ENCODE measurements at places on chromosomes 11 and 22.

DNA sequence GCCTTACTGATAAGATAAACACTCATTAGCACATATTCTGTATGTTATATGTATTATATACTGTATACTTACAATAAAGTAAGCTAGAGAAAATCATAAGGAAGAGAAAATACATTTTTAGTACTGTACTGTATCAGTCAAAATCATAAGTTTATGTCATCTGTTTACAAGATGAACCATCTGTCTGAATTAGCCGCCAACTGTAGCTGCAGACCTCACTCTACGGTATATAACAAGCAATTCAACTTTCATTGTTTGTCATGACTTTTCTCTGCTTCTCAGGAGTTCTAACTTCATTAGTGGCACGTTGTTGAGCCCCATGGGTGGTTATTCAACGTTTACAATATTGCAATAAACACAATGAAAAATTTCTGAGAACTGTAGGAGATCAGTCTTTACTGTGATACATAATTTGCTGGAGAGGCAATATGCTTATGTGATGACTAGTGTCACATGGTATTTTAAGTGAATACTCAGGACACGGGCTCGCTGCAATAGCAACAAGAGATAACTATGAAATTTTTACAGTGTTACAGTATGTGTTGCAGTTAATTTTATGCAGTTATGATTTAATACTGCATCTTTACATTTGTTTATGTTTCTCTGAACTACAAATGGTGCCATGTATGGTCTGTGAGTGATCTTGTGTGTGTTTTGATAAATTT lies 132.2 kb upstream of the CTSC start:
- DNase-seq = no peak

DNA sequence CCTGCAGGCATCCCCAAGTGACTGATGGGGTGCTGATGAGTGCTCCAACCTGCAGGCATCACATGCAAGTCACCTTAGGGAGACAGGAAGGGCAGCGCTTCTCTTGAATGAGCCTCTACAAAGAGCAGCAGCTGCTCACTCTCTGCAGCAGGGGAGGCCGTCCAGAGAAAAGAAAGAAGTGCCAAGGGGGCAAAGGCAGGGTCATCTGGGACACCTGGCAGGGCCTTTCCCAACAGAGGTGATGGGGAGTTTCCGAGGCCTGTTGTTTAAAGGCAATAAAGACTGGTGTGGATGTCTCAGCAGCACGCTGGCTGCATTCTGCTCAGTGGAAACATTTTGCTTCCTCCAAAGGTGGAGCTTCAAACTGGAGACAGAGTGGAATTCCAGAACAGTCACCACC lies 113.7 kb downstream of the ETS1 start:
- DNase-seq = no peak

DNA sequence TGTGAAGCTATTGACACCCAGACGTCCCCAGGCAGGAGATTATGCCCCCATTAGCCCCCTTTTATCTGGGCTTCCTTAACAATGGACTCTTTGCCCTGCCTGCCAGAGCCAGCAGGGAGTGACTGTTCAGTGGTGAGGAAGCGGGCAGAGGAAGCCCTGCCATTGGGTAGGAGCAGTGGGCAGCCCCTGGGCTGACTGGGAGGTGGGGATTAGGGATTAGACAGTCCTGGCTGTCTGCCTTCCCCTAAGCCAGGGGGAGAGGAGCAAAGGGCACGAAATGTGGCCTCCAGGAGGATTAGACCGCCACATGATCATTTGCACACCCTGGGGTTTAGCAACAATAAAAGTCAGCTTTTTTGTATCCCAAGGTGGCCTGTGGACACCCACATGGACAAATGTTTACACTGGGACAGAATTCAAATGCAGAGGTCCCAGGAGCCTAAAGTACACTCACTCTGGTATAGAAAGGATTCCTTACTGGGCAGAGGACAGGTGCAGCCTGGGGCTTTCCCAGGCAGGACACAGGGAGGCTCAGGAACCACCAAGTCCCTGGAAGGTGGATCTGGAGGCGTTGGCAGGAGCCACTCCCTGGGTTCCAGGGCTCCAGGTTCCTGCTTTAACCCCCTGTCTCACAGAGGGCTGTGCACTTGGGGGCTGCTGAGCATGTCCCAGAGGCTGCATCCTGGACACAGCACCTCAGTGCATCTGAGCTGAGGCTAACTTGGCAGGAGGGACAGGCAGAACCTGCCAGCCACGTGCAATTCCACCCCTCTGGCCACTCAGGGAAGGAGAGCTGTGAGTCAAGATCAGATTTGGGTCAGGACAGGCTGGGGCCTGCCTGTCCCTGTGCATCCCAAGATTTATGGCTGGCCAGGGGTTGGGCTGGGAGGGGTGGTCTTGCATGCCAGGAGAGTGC lies 2.1 kb downstream of the PNPLA3 start:
- no peak for DNase-seq

DNA sequence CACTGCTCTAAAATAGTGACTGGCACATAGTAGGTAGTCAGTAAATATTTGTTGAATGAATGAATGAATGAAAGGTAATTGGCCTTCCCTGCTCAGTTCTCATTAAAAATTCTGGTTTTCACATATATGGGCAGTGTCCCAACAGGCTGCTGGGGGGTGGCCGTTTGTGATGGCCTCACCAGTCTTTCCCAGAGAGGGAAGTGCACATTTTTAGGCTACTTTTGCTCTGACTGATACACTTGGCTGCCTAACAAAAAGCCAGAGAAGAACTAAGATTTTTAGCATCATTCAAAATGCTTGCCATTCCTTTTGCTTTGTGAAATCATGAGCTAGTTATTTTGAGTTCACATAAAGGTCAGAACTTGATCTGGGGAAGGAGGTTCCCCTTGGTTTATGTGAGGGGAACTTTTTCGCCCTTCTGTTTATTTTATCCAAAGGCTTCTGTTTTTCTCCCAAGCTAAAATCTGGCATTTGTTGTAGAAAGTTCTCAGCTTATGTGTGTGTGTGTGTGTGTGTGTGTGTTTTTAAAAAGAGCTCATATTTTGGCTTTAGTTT lies 83.1 kb downstream of the PTPRJ start:
- DNase-seq = no peak

GRCh38 chr11:13315517-13316432 lies 38.2 kb downstream of the BMAL1 start:
- no peak for DNase-seq

DNA sequence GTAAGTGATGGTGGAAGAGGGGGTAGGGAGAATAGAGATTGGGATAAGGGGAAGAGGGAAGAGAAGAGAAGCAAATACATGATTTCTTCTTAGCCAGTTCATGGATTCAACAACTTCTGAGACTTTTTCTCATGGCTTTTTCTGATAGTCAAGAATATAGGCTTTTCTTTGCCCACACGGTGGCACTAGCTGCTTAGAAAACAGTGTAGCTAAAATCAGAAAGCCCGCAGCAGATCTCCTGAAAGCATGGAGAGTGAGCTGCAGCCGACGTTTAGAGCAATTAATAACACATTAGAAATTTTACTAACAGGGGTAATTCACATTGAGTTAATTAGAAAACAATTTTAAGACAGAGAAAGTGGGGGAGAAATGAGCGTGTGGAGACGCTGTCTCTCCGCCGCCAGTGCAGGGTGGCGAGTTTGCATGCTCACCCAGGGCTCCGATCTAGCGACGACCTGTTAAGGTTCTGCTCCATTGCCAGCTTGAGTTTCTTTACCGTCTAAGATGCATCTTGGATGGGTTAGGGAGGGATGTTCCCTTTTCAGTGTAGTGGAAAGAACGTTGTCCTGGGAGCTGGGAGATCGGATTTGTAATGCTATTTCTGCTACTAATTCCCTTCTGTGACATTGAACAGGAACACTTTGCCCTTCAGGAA lies 3.3 kb upstream of the RAG1 start:
- peak; percentile 24 for DNase-seq

DNA sequence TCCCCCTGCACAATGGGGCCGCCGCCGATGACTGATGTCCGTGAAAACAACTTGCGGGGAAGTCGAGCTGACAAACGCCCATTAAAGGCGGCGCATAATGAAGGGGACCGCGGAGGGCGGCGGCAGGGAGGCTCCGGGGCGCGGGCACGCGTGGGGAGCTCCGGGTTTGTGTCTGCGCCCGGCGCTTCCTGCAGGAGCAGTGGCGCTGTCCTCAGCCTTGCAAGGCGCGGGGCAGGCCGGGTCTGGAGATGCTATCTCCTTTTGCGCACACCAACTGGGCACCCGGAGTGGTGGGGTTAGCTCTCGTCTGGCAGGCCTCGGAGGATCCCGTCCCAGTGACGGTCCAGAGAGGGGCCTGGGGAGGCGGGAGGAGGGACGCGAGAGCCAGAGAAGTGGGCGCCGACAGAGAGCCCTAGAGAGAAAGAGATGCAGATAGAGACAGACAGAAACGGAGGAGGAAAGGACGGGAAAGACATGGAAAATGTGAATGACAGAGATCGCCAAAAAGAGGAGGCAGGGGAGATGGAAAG lies 390 bp upstream of the FGF3 start:
- DNase-seq = no peak

GRCh38 chr22:36298118-36298517 lies 45.2 kb downstream of the APOL1 start:
- no peak for DNase-seq

- DNase-seq = no peak
Observed at GRCh38 chr22:46078241-46079092, 71.9 kb upstream of the PPARA start.

DNA sequence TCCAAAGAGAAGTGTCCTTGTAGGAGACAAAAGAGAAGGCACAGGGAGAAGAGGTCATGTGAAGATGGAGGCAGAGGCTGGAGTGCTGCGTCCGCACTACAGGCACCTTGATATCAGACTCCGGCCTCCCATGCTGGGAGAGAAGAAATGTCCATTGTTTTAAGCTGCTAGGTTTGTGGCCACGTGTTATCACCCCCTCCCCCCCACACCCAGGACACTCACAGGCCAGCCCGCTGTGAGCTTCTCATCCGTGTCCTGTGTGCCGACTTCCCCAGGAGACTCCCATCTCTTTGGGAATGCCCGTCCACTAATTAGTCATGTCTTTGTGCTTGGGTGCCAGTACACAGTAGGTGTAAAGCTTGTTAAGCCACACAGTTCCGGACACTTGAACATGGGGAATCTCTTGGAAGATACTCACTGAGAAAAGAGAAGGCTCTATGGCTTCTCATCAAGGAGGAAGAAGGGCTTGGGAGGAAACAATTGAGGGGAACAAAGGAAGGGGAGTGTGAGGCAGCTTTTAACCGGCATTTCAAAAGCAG lies 1234.7 kb downstream of the TBC1D22A start:
- no peak for DNase-seq

GRCh38 chr11:61828629-61829407 lies 718 bp downstream of the FADS2 start:
- DNase-seq = peak; percentile 20

DNA sequence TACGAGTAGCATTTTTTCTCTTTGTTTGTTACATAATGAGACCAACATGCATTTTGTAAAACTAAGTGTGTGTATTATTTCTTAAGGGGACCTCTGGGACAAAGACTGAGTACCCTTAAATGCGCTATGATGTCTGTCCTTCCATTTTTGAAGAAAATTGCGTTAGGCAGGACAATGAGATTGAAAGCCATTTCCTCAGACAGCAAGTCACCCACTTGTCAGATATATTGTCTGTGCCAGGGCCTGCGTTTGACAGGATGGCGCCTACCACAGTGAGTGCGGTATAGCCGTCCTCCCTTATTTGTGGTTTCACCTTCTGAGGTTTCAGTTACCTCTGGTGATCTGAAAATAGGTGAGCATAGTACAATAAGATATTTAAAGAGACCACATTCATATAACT lies 2.2 kb downstream of the AP2A2 start:
- peak; percentile 67 for DNase-seq

GRCh38 chr11:36009473-36009872 lies 65.6 kb downstream of the LDLRAD3 start:
- DNase-seq = no peak

DNA sequence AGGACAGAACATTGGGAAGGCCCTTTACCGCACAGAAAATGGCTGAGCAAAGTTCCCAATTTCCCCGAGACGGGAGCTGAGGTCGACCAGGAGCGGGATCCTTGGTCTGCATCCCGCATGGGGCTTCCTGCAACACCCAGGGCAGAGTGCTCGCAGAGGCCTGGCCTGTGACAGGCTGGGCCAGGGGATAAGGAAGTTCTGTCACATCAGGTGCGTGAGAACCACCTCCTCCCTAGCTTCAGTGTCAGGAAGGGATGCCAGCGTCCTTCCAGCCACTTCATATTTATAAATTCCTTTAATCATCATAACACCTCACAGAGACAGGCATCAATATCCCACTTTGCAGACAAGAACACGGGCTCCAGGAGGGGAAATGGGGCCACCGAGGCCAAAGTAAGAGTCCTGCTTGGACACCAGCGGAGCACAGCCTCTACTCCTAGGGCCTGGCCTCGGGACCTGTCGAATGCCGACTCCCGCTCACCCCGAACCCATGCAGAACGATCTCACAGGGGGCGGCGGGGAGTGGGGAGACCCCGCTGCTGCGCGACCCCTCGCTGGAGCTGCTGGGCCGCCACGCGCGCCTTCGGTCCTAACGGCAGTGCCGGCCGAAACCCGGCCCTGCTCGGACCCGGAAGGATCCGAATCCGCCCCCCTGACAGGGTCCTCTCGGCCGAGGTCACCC lies 532 bp downstream of the BET1L start:
- DNase-seq = peak; percentile 18

DNA sequence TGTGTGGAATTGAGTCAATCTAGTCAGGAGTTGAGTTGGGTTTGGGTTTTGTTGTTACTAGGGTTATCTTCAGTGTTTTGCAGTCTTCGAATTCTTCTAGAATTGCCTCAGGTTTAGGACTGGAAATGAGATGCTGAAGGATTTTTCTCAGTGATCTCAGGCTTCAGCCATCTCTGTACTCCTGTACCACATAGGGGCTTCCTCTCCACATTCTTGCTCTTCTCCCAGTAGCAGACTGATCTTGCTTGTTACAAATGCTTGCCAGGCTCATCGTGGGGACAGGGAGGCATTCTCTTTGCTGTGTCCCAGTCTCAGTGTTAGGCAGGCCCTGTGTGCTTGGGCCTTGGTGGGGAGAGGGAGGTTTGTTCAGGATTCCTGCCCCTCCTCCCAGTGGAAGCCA lies 96.1 kb downstream of the LRRC32 start:
- no peak for DNase-seq

GRCh38 chr11:14500181-14500651 lies 605 bp upstream of the COPB1 start:
- peak; percentile 70 for DNase-seq

DNA sequence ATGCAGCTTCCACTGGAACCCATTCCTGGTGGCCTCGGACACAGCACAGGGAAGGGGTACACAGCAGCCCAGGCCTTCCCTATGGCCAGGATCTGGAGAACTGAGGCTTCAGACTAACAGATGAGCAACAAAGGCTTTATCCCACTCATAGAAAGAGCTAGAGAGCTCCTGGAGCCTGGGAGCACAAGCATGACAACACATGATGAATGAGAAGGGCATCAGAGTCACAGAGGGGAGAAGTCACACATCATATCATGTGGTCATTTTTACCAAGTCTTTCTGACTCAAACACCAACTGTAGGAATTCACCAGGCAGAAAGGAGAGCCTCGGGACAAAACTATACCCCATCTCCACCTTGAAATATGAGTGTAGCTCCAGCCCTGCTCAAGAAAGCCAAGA lies 43.2 kb downstream of the NRXN2 start:
- DNase-seq = no peak

DNA sequence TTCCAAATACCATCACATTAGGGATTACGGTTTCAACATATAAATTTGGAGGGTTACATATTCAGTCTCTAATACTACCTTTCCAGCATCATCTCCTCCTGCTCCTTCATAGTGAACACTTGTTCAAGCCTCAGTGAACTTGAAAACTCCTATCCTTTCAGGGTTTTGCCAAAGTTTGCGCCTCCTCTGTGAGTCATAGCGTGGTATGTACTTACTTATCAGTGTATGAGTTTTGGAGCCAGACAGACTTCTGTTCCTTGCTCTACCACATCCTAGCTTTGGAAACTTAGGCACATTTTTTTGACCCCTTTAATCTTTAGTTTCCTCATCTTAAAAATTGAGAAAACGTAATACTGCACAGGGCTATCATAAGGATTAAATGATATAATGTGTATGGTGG lies 160.1 kb upstream of the ZC3H12C start:
- no peak for DNase-seq
